Activated naive CD4-positive, alpha-beta T cell treated with anti-CD3 and anti-CD28 coated beads, Interleukin-2, amount 50 U/mL, for 16 hours (primary cell): ENCODE measurements at places on chromosomes 16 and 17.

DNA sequence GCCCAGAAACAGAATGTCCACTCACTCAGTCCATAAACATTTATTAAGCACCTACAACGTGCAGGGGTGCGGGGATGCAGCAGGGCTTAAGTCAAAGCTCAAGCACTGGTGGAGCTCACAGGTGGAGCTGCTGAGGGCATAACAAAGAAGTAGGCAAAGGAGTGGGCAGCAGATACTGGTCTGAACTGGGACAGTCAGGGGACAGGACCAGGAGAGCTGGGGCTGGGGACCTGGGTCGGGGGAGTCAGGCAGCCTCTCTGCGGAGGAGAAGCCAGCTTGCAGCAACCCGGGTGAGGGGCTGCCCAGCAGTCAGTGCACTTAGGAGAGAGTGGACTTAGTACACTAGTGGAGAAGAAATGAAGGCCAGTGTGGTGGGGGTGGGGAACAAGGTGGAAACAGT lies 10.0 kb upstream of the TNFRSF13B start:
- no peak for DNase-seq

DNA sequence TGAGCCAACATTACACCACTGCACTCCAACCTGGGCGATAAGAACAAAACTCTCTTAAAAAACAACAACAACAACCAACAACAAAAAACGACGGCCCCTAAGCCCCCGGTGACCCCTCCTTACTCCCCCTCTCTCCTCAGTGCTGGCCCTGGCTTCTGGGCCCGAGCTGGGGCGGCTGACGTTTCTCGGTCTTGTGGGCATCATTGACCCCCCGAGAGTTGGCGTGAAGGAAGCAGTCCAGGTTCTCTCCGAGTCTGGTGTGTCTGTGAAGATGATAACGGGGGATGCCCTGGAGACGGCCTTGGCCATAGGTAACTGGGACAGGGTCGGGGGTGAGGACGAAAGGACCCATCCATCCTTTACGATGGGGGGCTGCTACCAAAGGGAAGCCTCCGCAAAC lies 52.7 kb downstream of the MEAK7 start:
- DNase-seq, result no peak

DNA sequence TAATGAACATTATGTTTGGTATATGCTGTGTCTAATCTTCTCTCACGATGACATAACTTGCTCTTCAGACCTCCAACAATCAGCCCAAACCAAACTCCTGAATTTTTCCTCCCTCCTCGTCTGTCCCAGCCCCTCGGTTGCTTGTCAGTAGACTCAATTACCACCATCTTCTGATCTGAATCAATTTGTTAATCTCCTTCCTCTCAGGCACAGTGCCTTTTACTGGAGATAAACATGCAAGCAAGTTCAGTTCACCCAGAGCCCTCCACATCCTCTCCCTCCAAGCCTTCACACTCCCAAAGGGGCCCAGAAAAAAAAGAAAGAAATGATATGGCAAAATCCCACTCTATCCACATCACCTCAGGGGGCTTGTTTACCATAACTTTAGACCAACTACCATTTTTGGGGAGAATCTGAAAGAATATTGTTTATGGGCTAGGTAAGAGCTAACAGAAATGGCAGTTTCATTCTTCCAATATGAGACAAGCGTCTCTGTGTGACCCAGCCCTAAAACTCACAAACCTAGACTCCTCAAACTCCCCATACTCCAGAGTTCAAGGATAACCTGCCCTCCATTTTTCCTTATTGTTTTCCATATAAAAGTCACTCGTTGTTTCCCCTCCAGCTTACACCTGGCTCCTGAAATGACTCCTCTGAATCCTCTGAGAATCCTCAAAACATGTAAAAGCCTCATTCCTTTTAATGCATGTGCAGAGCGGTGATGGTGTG lies 1.5 kb downstream of the TEX2 start:
- DNase-seq, result no peak

GRCh38 chr17:73436954-73437353 lies 125.2 kb upstream of the CDC42EP4 start:
- no peak for DNase-seq

DNA sequence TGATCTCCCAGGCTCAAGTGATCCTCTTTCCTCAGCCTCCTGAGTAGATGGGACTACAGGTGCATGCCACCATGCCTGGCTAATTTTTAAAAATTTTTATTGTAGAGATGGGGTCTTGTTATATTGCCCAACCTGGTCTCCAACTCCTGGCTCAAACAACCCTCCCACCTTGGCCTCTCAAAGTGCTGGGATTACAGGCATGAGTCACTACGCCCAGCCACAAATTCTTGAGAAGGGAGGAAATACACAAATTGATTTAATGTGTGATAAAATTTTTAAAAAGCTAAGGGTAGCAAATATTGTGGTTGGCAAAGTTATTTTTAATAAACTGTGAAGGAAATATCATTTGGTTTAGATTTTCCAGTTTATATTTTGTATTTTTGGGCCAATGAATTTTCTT lies 9.6 kb downstream of the ITGAD start:
- DNase-seq, result no peak

DNA sequence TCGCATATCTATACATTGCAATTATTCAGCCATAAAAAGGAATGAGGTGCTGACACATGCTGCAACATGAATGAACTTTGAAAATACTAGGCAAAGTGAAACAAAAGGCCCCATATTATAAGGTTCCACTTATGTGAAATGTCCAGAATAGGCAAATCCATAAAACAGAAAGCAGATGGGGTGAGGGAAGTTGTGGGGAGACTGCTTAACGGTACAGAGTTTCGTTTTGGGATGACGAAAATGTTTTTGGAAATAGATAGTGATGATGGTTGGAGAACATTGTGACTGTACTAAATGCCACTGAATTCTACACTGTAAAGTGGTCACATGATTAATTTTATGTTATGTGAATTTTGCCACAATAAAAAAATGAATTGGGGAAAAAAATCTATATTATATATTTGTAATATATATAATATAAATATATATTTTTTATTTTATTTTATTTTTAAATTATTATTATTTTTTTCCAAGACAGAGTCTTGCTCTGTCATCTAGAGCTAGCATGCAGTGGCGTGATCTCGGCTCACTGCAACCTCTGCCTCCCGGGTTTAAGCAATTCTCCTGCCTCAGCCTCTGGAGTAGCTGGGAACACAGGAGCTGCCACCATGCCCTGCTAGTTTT lies 4.2 kb upstream of the GNA13 start:
- no peak for DNase-seq

GRCh38 chr17:66392783-66393437 lies 90.5 kb downstream of the PRKCA start:
- DNase-seq, result no peak

DNA sequence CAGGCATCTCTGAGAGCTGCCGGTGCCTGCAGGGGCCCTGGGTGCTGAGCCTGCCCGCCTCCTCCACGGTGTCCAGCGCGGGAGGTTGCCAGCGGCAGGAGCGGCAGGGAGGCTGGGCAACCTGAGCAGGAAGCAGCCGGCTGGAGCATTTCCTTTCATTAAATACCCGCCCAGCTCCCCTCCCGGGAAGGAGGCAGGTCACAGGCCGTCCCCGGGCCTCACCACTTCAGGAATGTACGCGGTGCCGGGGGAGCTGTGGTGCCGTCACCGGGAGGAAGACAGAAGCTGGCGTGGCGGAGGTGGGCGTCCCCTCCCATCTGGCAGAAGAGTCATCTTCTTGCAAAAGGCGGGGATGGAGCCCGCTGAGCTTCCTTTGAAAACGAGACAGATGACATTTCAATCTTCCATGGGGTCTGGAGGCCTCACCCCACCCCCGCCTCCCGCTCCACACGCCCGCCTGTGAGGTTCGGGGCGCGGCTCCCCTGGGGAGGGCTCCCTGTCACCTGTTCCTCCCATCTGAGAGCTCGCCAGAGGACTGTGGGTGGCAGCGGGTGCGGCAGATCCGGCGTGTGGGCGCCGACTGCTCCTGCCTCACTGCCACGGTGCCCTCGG lies 16.0 kb downstream of the SOX8 start:
- peak; percentile 50 for DNase-seq

DNA sequence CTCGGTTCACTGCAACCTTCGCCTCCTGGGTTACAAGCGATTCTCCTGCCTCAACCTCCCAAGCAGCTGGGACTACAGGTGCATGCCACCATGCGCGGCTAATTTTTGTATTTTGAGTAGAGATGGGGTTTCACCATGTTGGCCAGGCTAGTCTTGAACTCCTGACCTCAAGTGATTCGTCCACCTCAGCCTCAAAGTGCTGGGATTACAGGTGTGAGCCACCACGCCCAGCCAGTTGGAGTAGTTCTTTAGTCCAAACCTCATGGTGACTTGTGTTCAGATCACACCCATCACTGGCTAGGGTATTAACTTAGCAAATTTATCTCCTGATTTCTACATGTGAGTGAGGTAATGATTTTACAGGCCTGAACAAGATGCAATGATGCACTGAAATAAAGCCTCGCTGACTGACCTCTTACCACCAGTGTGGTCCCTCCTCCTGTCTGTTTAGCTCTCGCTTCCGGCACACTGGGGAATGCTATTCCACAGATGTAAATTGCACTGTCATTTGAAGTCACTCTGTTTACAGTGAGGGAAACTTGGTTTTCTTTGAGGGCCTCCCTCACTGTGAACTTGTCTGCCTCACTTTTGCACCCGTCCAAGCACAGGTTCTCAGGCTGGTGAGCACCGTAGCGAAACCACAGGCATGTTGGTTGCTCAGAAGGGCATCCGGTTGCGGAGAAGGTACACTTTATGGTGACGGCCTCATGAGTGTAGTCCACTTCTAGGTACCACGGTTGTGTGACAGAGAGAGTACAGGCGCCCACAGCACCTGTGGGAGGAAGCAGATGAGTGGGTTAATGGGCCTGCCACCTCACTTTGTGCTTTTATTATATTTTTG lies 5.5 kb downstream of the IGSF6 start:
- peak; percentile 70 for DNase-seq

GRCh38 chr17:33725675-33726271 lies 432.7 kb upstream of the ASIC2 start:
- no peak for DNase-seq

- DNase-seq, result no peak
Observed at GRCh38 chr16:53911513-53911912, 207.6 kb downstream of the FTO start.

DNA sequence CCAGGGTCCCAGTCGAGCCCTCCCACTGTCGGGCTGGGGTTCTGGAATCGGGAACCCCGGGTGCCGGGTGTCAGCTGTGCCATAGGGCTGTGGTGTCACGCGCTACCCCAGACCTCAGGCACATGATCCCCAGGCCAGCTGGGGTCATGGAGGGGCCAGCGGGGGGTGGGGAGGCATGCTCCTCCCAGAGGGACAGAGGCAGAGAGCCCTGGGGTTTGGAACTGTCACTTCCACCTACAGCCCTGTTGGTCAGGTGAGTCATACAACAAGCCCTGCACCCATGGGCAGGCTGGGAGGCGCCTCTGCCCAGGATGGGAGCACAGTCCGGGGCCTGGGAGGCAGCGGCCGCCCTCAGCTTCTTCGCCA lies 63.0 kb downstream of the BAIAP2 start:
- no peak for DNase-seq

GRCh38 chr16:2587891-2588565 lies 50.2 kb downstream of the PDPK1 start:
- no peak for DNase-seq

GRCh38 chr16:59170099-59170712 lies 436.1 kb upstream of the GOT2 start:
- no peak for DNase-seq

DNA sequence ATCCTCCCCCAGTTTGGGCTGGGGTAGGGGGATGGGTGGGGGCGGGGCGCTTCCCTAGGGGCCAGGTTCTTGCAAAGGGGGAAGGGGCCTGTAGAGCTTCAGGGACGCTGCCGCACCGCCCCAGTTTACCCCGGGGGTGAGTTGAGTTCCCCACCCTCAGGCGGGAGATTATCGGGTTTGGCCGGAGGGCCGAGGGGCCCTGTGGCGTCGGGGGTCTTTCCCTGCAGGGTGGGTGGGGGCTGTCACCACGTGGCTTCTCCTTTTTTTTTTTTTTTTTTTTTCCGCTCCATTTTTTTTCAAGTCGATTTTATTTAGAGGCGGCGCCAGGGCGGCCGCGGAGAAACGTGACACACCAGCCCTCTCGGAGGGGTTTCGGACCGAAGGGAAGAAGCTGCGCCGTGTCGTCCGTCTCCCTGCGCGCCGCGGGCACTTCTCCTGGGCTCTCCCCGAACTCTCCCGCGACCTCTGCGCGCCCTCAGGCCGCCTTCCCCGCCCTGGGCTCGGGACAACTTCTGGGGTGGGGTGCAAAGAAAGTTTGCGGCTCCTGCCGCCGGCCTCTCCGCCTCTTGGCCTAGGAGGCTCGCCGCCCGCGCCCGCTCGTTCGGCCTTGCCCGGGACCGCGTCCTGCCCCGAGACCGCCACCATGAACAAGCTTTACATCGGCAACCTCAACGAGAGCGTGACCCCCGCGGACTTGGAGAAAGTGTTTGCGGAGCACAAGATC lies at the start of gene IGF2BP1:
Gene IGF2BP1, plus strand, starts transcription at position 283 of the 724 bp plus-strand sequence. Its CDS starts 361 bp downstream, at position 644.
- peak; percentile 29 for DNase-seq

DNA sequence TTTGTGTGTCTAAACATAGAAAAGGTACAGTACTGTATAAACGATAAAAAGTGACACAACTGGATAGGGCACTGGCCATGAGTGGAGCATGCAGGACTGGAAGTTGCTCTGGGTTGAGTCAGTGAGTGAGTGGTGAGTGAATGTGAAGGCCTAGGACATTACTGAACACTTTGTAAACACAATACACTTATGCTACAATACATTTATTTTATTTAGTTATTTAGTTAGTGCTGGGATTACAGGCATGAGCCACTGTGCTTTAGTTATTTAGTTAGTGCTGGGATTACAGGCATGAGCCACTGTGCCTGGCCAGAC lies 4.6 kb downstream of the CFAP20 start:
- DNase-seq, result no peak

DNA sequence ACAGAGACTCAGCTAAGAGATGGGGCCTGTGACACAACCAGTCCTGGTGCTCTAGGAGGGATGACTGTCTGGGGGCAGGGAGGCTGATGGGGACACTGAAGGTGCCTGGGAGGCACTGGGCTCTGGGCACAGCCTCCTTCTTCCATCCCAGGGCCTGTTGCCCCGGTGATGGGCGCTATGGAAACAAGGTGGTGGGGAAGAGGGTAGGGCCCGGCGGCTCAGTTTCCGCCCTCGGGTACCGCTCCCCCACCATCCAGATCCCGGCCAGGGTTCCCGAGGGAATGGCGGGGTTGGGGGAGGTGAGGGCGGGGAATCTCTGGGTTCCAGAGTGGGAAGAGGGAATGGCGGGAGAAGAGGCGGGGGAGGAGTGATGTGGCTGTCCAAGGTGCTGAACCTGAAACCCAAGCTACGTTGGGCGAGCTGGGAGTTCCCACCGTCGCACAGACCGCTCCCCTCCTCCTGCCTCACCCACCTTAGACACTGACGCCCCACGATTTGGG lies 981 bp downstream of the KCNH4 start:
- DNase-seq, result no peak

GRCh38 chr17:28725166-28725659 lies 820 bp downstream of the TLCD1 start:
- peak; percentile 34 for DNase-seq

- DNase-seq, result no peak
Observed at GRCh38 chr17:1920948-1921351, 91.1 kb downstream of the RPA1 start.

GRCh38 chr16:64543441-64543840 lies 578.4 kb downstream of the CDH11 start:
- DNase-seq, result no peak
